ENCODE measurements at places on chromosomes 1 and 21.

GRCh38 chr1:3578433-3578805 is 32.9 kb downstream of the MEGF6 start:
- no peak for DNase-seq

DNA sequence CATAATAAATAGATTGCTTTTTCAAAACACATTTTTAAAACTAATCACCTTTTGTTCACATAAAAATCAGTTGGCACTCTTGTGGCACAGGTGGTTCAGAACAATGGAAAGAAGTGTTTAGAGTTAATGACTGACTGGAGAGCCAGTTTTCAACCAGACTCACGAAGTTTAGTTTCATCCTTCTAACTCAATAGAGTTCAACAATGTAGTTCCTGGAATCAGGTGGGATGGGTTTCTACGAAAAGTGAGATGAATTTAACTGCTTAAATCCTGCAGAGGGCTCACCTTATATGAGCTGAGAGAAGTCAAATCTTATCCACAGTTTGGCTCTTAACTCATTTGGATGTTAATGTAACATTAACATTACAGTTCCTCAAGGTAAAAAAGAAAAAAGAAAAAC is 116.5 kb downstream of the SMYD2 start:
- no peak for DNase-seq

DNA sequence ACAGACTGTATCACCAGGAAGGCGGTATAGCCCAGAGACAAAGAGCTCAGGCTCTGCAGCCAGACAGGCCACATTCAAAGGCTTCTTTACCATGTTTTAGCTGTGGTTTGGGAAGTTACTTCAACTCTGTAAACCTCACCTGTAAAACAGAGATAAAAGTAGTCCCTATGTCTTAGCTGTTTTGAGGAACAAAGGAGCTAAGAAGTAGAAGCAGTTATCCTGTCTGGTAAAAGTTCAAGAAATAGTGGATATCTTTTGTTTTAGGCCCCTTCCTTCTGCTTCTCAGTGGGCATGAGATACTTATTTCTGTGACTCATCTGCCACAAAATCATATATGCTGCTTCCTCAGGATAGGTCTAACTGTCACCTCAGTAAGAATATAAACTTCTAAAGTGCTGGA is 6.5 kb downstream of the CD34 start:
- DNase-seq, result no peak

DNA sequence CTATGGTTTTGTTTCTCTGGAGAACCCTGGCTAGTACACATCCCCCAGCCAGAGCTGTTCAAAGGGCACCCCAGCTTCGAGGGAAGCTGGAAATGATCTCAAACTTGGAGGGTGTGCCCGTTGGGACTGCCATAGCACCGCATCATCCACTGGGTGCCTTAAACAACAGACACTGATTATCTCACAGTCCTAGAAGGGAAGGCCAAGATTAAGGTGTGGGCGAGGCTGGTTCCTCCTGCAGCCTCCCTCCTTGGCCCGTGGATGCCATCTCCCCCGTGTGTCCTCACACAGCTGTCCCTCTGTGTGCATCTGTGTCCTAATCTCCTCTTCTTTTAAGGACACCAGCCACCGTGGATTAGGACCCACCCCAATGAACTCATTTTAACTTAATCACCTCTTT is 4.2 kb upstream of the IBA57 start:
- no peak for DNase-seq

DNA sequence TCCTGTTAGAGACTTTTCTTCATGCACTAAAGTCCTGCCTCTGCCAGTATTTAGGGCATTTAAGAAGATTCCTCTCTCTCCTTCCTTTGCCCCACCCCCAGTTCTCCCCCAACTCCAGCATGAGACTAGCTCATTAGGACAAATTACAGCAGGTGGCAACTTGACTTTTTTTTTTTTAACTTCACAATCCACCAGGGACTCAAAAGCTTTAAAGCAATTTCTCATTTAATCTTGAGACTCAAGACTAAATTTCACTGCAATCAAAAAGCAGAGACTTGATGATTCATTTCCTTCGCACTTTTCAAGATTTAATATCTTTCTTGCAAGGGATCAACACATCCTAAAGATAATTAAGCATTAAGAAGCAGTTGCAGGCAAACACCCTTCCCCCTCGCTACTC is 74.9 kb downstream of the WLS start:
- DNase-seq, result no peak

GRCh38 chr1:7401814-7402547 is 369.1 kb upstream of the VAMP3 start:
- DNase-seq, result peak; percentile 1

All from prostate gland (tissue), 2 donors.